CD4-positive, alpha-beta T cell treated with Interleukin-15 for 4 hours (primary cell): ENCODE measurements at places on chromosomes 6 and 20.

DNA sequence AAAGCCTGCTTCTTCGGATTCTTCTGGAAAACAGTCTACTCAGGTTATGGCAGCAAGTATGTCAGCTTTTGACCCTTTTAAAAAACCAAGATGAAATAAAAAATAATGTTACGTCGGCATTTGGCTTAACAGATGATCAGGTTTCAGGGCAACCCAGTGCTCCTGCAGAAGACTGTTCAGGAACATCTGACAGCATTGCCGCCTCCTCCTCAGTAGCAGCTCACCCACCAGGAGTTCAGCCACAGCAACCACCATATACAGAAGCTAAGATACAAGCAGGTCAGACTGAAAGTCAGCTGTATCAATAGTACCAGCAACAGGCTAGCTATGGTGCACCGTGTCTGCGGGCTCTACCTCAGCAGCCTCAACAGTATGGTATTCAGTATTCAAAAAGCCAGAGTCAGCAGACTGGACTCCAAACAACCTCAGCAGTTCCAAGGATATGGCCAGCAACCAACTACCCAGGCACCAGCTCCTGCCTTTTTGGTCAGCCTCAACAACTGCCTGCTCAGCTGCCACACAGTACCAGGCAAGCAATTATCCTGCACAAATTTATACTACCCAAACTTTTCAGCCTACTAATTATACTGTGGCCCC lies 51.9 kb downstream of the BTBD9 start:
- no peak for DNase-seq

DNA sequence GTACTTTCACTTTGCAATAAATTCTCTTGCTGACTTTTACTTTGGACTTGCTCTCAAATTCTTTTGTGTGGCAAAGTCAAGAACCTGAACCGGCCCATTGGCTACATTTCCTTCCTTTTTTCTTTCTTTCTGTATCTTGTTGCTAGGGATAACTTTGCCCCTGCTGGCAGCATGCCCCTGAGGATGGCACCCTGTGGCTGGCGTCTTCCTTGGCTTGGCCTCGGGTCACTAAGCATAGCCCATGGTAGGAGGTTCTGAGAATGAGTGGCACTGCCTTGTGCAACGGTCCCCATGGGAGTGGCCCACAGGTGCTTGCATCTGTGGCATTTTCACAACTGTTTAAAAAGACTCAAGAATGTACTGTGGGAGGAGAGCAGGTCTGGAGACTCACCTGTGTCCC lies 14.0 kb upstream of the HLA-F start:
- DNase-seq = no peak

- DNase-seq = no peak
These were observed 81.2 kb upstream of the HDAC2 start for GRCh38 chr6:114052141-114052540.

DNA sequence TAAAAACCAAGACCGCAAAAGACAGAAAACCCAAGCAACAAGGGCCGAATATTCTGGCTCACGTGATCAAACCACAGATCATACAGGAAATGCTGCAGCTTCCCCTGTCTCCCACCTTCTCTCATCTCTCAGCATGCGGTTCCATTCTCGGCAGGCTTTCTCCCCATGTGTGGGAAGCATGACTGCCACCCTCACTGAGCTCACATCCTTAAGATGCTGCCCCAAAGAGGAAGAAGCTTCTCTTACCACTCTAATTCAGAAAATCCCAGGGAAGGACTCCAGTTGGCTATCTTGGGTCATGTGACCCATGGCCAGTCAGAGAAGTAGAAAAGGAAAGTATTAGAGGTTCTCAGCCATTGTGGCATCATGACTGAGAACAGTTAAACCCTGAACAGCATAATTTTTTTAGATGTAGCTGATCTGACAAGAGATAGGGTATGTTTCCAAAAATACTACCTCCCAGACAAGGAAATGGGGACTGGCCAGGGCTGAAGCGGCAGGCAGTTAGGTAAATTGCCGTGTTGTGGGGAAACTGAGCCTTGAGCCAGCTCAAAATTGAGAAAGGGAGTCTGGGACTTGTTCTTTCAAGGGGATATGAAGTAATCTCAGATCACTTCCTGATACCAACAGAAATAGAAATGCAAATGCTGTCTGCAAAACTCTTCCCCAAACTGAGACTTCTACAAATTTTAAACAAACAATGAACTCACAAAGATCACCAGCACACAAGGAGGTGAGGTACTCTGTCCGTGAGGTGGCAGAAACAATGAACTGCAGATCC lies 37.1 kb upstream of the GRM4 start:
- peak; percentile 82 for DNase-seq

GRCh38 chr6:137013738-137014602 lies 30.8 kb downstream of the IL20RA start:
- no peak for DNase-seq

DNA sequence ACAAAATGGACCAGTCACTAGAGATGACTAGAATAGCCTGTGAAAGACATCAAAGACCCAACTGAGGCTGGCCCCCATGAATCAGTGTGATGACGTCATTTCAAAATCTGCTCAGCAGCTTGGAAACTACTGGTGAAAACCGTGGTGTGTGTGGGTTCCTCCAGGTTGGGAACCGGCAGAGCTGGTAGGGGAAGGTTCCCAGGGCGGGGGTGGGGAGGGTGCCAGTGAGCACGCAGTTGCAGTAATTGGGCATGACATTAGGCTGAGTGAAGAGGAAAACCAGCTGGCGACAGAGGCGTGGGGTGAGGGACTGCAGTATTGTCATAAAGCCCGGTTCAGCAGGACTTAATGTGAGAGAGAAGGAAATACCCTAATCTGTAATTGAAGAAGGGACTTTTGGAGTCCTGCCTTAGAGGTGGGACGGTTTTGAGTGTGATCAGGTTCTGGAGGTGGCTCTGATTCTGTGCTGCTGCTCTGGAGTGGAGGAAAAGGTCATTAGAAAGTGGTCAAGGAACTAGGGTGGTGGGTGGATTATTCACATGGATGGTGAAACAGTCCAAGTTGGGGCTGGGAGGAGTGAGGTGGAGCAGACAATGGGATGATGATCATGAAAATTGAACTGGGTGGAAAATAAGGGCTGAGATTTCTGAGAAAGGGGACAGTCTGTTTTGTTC lies 52.0 kb upstream of the MTHFD1L start:
- DNase-seq = peak; percentile 17

DNA sequence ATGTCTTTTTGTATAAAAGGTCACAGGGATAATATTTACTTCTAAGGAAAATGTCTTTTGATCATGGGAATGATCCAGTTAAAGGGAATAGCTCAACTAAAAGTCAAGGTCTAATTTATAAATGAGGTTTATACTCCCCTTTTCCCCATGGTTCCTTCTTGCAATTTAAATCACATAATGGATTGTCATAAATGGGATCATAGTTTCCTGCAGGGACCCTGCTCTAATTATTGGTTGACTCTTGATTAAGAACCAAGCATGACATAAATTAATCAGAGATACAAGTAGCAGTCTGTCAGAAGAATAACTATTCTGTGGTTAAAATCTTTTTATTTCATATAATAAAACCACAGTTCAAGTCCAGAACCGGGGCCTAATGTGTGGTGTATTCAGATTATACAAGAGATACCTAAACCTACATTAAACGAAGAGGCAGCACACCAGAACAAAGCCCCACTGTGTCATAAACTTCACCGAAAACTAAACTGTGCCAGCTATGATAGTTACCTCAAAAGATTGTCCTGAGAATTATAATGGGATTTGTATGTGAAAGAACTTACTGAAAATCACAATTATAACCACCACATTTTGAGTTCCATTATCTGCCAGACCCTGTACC lies 43.0 kb upstream of the CD83 start:
- no peak for DNase-seq

- peak; percentile 93 for DNase-seq
These were observed 393 bp downstream of the BCLAF1 start for GRCh38 chr6:136289327-136289578.

GRCh38 chr6:128161839-128162238 lies 261.0 kb upstream of the THEMIS start:
- no peak for DNase-seq

- no peak for DNase-seq
These were observed 29.6 kb downstream of the HLA-DPB1 start for GRCh38 chr6:33105386-33105785.

DNA sequence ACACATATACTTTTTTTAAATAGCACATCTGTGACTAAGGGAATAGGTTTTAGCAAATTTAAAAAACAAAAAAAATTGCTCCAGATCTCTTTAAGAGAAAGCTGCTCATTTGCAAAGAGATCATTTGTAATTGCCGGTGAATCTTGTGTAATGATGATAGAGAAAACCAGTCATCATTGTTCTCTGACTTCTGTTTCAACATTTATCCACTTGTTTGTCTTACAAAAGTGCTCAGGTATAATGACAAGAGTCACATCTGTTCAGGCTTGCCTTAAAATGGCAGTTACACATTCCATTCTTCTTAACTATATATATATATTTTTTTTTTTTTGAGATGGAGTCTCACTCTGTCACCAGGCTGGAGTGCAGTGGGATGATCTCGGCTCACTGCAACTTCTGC lies 165.2 kb downstream of the AIG1 start:
- no peak for DNase-seq

DNA sequence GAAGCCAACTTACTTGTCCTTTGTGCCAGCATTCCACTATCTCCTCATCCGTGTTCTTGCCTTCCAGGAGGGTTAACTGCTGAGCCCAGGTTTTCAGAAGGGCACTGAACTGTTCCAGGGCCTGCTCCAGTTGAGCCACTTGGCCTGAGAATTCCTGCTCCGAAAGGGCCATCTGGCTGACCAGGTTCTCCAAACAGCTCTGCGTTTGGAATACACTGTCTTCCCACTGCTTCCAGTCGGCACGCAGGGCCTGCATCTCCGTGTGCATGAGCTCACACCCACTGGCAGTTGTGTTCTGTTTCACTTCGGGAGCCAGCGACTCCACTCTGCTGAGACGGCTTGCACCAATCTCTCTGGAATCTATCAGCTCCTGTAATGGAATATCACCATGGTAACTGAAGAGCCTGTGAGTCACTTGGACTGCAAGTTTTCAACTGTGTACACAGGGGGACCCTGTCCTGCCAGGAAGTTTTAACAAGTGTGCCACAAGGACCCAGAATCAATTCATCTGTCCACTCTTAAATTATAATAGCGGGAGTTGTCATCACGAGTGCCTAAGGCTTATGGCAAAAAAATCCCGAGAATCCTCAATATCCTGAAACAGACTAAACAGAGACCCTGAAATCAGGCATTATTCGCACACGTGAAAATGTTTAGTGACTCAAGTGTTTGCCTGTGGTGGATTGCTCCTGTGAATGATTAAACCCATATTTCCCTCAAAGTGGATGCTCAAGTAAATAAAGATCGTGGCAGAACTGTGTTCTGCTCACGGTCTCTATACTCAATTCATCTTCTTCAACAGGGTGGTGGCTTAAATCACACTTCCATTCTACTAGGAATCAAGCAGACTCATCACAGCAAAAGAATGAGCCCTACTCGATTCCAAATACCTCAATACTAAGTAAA lies 255.9 kb downstream of the SYNE1 start:
- DNase-seq = no peak

DNA sequence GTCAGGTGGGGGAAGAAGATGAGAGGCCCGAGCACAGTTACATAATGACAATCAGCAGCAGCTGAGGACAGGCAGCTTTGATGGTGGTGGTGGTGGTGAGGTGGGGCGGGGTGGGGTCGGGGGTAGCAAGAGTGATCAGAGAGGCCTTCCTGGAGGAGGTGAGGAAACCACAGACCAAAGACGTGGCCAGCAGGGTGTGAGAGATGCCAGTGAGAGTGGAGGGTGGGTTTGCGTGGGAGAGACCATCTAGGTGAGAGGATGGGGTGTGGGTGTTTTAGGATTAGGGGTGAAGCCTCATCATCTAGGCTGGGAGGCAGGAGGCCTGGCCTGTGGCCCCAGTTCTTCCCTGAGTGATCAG lies 76.0 kb upstream of the TOX2 start:
- DNase-seq = no peak
